Hematopoietic multipotent progenitor cell treated with erythropoietin and hydrocortisone succinate and interleukin-3 and kit ligand, for 4 days (in vitro differentiated cells): ENCODE measurements at places on chromosomes 3 and 15.

- peak; percentile 4 for DNase-seq
Observed at GRCh38 chr3:96267577-96267976, 546.8 kb upstream of the EPHA6 start.

- no peak for DNase-seq
Observed at GRCh38 chr3:194572944-194573491, 60.2 kb downstream of the TMEM44 start.

DNA sequence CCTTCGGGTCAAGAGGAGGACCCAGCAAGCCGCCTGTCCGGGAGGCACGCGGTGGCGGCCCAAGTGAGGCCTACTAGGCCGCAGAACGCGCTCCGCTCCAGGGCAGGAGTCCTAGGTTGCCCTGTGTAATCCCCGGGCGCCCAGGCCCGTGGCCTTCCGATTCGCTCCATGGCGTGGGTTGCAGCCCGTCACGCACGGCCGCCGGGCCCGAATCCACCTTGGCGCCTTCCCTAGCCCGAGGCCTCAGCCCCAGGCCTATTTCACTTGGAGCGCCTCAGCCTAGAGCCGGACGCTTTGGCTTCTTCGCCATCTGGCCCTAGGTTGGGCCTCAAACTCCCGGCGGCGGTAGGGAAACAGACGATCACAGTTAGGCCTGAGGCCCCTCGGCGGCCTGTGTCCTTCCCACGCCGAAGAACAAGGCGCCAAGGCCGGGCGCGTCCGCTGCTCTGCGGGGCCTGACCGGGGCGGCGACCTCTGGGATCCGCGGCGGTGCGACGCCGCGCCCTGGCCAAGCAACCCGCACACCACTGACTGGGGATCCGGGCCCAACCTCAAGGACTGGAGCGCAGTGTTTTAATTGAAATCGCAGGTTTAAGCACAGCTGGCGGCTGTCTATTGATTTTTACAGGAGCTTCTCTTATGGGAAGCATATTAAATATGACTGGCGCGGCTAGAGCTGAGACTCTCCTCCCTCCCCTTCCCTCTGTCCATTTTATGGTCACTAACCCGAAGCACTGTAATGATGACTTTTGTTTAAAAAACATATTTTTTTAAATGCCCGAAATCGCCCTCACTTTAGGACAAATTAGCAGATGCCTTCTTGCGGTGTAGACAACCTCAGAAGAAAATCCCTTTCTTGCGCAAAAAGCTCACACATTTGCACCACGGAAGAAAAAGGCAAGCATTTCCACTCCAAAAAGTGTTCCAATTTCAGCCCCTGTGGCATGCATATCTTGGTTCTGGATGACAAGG is 3.8 kb upstream of the FEZF2 start:
- no peak for DNase-seq

DNA sequence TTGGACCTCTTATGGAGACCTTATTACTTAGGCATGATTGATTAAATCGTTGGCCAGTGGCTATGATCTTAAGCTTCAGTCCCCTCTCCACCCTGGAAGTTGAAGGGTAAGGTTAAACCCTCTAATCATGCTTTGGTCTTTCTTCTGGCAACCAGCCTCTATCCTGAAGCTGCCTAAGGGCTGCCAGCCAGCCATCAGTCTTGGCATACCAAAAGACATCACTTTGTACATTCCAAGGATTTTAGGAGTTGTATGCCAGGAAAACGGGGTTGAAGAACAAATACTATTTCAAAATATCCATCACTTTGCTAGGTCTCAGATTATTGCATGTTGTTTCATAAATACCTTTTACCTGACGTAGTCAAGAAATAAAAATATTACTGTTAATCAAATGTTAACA is 28.9 kb downstream of the UBE2E2 start:
- DNase-seq = no peak

DNA sequence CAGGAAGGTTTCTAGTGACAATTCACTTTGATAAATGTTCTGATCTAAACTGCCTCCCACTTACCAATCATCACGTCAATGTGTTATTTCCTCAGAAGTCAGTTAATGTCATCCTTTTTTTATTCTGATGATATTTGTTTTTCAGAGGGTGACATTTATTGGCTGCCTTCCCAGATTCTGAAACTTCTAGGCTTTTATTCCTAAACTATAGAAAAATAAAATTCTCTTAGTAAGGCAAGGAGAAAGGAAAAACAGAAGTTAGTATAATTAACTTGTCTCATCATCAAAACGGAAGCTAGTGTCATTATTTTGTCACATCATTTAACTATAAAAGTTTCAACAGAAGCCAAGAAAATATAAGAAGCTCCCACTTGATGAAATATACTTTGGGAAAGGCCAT is 100.0 kb upstream of the C3orf80 start:
- no peak for DNase-seq

DNA sequence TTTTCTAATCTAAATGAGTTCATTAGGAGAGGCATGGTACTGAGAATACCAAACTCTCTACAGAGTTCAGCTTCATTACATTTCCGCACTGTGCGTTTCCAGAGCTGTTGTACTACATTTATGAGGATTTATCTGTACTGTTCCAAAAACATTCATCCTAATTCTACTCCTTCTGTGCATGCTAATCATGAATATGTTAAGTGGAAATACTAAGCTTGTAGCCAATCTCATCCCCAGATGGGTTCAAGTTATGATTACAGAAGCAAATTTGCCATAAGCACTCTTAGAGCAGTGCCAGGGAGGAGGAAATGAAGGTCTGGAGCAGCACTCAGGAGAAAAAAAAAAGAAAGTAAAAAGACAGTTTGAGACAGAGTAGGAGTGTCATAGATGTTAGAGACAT is 544.3 kb downstream of the GBE1 start:
- no peak for DNase-seq

GRCh38 chr3:183489455-183490210 is 61.2 kb upstream of the MCF2L2 start:
- no peak for DNase-seq

DNA sequence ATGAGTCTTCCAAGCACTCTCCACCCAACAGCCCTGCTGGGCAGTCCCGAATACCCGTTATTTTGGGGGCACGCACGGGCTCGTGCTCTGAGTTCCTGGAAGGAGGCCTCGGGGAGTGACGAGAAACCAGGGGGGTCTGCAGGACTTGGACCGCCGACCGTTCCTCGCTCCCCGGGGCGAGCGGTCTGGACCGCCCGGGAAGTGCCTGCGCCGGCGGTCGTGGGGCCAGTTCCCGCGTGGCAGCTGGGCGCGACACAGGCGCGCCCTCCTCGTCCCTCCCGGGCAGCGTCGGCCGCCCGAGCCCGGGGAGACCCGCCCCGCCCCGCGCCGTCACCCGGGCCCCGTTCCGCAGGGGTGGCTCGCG is 387 bp downstream of the GNB4 start:
- peak; percentile 74 for DNase-seq

GRCh38 chr3:99430348-99431134 is 207.9 kb upstream of the COL8A1 start:
- DNase-seq = no peak

DNA sequence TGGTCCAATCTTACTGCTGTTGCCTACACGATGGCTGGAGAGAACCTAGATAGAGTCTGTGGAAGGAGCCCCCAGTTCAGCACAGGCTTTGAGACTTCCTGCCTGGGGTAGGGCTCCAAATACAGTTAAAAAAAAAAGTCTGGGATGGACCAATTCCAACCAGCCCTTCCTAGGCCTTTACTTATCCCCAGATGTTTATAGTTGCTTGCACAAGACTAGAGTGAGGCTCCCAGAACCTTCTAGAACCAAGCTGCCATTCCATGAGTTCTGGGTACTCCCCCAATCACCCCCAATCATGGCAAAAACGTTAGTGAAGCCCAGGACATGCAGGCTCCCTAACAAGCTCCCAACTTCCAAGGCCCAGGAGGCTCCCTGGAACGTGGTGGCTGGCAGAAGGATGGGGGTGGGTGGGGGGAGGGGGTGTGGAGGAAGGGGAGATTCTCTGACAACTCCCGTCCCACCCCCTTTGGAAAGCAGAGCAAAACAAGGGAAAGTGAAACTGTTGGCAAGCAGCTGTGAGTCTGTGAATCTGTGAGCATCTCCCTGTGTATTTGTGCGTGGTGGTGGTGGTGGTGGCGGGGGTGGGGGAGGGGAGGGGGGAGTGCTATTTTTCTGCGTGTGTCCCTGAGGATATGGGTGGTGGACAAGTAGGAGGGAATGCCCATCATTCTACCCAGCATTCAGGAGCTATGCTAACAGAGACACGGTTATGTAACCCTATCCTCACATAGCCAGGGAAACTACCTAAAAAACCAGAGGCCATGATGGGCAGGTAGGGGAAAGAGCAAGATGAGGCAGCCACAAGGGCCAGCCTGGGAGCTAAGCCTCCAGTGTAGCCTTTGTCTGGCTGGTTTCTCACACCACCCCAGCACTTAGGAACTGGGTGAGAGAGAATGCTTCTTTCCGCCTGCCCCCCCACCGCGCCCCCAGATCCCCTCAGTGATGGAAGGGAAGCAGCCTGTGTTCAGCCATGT is 2.0 kb downstream of the MST1R start:
- DNase-seq = no peak

GRCh38 chr3:34364335-34364734 is 565.9 kb downstream of the PDCD6IP start:
- no peak for DNase-seq

- no peak for DNase-seq
Observed at GRCh38 chr3:42072831-42073301, 18.3 kb upstream of the TRAK1 start.

GRCh38 chr15:93855181-93855826 is 376.1 kb upstream of the MCTP2 start:
- no peak for DNase-seq

- no peak for DNase-seq
Observed at GRCh38 chr15:44029940-44030568, 165.0 kb downstream of the FRMD5 start.

GRCh38 chr3:20040548-20041196 is 426 bp downstream of the KAT2B start:
- peak; percentile 95 for DNase-seq

GRCh38 chr3:49666592-49666991 is 7.6 kb upstream of the APEH start:
- no peak for DNase-seq

- DNase-seq = no peak
Observed at GRCh38 chr15:85280203-85280602, 100.2 kb upstream of the AKAP13 start.

- DNase-seq = peak; percentile 44
Observed at GRCh38 chr3:120450600-120451271, at the start of gene FSTL1. Gene FSTL1, minus strand, starts transcription at chr3:120450992. Its CDS starts 246 bp downstream, at chr3:120450746.

DNA sequence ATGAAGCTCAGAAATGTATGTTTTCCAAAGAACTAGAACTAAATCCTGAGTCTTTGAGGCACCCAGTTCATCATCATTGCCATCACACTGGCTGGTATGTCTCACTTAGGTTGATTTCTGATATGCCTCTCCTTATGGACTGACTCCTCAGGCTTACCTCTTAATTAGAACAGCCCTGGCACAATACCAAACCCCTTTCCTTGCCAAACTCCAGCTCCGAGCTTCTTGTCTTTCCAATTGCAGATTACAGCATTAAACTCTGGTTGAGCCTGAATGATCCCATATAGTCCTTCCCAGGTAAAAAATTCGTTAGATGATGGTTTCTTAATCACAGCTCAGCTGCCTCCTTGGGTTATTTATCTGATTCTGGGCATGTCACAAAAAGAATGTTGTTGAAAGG is 66.3 kb downstream of the RTP4 start:
- DNase-seq = no peak

- no peak for DNase-seq
Observed at GRCh38 chr3:56918111-56918568, 116.4 kb upstream of the ARHGEF3 start.

DNA sequence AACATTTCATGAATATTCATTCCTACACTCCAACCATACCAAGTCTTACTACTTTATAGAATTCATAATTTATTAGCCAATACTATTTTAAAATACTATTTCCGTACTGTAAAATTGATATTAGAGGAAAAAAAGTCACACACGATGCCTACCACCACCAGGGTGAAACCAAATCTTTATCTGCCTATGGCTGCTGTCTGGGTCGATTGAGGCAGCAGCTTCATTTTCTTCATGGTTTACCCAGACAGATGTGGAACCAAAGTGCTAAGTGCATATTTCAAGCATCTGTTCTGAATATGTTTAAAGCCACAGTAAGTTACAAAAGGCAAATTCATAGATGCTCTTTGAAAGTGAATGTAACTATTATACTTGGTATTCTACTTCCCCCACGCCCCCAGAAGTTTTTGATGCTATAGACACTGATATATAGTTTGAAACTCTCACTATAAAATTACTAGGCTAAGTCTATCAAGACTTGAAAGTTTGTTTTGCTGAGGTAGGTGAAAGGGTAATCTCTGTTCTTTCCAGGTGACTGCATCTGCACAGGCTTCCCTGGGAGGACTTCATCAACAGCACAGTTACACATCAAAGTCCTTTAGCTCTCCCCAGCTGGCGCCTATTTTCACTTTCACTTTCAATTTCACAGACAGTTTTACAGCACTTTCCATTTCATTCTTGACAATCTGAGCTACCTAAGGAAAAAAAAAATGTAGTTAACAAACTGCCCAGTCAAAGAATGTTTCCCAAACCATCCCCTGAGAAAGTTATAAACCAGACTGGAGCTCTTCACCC is 113.9 kb downstream of the POLQ start:
- DNase-seq = peak; percentile 52

- peak; percentile 15 for DNase-seq
Observed at GRCh38 chr3:82736696-82737277, 975.3 kb upstream of the GBE1 start.

GRCh38 chr3:101464235-101464634 is 48.8 kb downstream of the SENP7 start:
- DNase-seq = no peak

DNA sequence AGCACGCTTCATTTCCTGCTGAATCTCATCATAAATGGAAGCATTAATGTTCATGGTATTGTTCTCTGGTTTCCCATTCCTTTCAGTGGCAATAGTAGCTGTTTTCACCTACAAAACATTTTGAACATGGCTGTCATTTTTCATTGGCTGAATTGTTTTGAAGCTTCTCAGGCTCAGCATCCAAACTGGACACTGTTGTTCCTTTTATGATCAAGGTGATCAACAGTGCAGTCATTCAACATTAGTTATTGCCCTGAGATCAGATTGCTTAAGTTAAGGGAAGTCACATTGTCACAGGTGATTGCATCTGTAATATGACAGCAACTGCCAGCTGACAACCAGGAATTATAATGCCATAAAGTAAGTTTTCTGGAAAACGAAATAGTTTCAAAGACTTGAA is 46.9 kb downstream of the SATB1 start:
- DNase-seq = no peak

GRCh38 chr3:125310623-125311081 is 64.5 kb downstream of the ZNF148 start:
- peak; percentile 75 for DNase-seq

GRCh38 chr3:8077126-8077525 is 424.5 kb upstream of the LMCD1 start:
- no peak for DNase-seq

DNA sequence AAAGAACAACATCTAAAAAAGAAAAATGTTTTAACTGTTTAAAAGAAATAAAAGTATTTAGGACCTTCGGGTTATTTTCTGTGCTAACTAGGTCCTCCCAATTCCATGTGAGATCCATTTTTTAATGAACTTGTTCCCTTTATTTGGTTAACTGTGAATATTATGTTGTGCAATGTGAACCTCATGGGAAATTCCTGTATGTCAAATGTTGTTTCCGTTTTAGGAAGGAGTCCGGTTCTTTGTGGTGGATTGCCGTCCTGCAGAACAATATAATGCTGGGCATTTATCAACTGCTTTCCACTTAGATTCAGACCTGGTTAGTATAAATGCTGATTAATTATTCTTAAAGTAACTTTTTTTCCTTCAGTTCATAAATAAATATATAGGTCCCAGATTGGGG is 35.5 kb upstream of the NIT2 start:
- DNase-seq = no peak

- no peak for DNase-seq
Observed at GRCh38 chr3:15542614-15543013, 21.1 kb upstream of the COLQ start.
